B cell (primary cell): ENCODE measurements at places on chromosomes 7 and 10. TPM values are rescaled to one million over a fixed set of nuclear protein-coding genes. Genes with fewer than 3 reads are reported as not detected.

Gene TMUB1
- 44.4 and 49.2 TPM in 2 replicates for total RNA-seq

DNA sequence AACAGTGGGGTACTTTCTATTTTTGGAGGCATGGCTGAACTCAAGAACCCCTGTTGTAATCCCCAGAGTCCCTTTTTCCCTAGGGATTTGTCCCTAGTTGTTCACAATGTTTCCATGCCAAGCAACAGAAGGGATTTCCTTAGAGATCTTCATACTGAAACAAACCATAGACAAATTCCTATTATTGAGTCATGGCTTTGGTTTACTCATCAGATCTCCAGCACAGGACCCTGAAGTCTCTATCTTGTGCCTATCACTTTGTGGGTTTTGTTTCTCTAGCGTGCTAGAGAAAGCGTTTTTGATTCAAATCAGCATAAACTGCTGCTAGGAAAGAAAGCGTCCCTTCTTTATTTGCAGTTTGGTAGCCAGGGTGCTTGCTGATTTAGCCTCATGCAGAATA lies 165.0 kb downstream of the BAMBI start:
- DNase-seq: no peak

- no peak for DNase-seq
Measured at GRCh38 chr7:112743811-112744210, 46.4 kb downstream of the TMEM168 start.

DNA sequence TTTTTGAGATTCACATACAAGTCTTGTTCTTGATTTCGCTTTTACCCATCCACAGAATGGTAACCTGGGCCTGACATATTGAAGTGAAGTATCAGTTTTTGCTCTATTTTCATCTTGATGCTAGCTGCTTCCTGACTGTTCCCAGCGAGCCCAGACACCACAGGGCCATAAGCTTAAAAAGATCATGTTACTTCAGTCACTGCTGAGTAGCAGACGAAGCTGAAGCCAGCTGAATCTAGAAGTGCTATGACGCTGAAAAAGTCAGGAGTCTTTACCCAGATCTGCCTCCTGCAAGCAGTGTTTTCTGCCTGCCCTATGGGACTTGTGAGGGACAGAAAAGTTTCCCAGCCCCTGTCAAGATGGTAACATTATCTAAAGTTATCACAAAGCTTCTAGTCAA lies 2.7 kb upstream of the PRXL2A start:
- DNase-seq: no peak

- DNase-seq: no peak
Measured at GRCh38 chr7:26444555-26444954, 152.9 kb downstream of the SNX10 start.

- DNase-seq: no peak
Measured at GRCh38 chr10:89216056-89216455, 8.9 kb upstream of the CH25H start.

- no peak for DNase-seq
Measured at GRCh38 chr10:132676193-132676891, 109.6 kb downstream of the NKX6-2 start.

GRCh38 chr7:27409776-27410175 lies 167.2 kb downstream of the EVX1 start:
- no peak for DNase-seq

GRCh38 chr10:129023082-129023481 lies 444.0 kb upstream of the MGMT start:
- DNase-seq: no peak
